ENCODE measurements at places on chromosomes 16 and 17.

DNA sequence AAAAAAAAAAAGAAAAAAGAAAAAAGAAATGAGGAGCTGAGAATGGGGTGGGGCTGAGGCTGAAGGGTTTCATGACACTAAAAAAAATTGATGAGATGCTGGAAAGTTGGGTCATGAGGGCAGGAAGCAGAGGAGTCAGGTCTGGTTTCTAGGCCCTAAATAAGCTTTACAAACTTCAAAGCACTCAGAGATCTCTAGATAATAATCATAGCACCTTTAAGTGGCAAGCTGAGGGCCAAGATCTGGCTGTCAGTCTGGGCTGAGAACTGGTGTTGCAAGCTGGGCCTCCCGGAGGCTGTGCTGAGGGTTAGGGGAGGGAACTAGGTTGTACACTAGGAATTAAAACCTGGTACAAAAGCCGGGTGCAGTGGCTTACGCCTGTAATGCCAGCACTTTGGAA, 6.4 kb downstream of the ZNF764 start:
- DNase-seq = no peak

- no peak for DNase-seq
These were observed 147.4 kb downstream of the CDK5R1 start for GRCh38 chr17:32634167-32634566.

DNA sequence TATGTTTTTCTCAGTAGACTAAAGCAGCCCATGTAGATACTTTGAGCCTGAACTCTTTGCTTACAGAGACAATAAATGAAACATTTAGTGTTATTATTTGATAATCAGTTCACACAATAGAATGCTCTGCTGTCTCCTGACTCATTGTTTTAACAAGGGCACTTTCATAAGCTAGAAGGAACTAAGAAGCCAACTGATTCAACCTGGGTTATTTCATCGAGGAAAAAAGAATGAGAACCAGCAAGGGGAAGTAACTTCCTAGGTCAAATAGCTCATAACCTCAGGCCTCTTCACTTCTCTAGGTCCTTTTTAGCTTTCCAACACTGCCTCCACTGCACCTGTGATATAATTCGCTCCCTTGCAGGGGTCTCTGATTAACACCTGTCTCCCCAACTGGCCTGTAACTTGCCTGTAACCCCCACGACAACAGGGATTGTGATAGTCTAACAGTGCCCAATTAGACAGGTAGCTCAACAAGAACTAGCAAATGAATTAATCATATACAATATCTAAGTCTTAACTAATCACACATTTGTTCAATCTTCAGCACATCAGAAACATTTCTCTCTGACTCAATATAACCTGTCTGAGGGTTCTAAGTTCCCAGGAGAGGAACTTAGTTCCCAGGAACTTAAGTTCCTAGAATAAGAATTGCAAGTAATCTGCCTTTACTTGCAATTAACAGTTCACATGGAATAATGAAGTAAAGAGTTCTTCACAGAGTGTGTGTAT, 34.8 kb downstream of the RFFL start:
- DNase-seq = no peak

DNA sequence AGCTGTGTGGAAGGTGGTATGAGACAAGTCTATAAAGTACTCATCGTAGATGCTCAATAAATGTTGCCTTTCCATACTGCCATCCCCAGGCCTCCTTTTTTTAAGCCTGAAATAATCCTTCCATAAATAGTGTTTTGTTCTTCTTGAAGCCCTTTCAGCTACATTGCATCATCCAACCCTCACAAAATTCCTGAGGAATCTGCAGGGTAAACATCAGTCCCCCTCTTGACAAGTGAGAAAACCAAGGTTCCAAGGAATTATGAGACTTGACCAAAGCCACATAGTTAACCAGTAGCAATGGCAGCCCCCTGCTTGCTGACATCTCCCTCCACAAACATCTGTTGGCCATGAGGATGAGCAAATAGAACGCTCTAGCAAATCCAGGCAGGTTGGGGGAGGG, 89.7 kb upstream of the CCL1 start:
- DNase-seq = no peak
